ENCODE measurements at places on chromosomes 1 and 21.

- DNase-seq: no peak
Observed at GRCh38 chr21:41086569-41086968, 81.4 kb upstream of the BACE2 start.

- no peak for DNase-seq
Observed at GRCh38 chr21:14072761-14073535, 137.8 kb downstream of the LIPI start.

GRCh38 chr21:45392573-45392971, 12.4 kb upstream of the COL18A1 start:
- DNase-seq: no peak

- no peak for DNase-seq
Observed at GRCh38 chr21:32237021-32237420, 41.8 kb downstream of the MIS18A start.

DNA sequence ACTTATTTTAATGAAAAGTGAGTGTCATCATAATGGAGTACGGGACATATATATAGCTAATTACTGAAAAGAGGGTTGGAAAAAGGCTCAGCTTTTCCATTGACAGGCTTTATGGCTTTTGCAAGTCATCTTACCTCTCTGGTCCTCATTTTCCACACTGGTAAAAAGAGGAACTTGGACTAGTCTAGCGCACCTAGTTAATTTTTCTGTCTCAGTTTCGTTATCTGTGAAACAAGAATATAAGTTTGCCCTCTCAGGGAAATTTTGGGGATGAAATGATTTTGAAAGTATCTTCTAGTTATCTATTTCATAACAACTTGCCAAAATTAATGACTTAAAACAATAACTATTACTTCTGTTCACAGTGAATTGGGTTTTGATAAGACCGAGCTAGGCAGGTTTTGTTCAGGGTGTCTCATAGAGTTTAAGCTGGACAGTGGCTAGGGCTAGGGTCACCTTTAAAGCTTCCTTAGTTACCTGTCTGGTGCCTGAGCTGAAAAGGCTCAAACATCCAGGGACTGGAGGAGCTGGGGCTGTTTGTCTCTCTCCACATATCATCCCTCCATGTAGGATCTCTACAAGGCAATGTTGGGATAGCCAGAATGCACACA, 91.7 kb downstream of the TYW3 start:
- no peak for DNase-seq

DNA sequence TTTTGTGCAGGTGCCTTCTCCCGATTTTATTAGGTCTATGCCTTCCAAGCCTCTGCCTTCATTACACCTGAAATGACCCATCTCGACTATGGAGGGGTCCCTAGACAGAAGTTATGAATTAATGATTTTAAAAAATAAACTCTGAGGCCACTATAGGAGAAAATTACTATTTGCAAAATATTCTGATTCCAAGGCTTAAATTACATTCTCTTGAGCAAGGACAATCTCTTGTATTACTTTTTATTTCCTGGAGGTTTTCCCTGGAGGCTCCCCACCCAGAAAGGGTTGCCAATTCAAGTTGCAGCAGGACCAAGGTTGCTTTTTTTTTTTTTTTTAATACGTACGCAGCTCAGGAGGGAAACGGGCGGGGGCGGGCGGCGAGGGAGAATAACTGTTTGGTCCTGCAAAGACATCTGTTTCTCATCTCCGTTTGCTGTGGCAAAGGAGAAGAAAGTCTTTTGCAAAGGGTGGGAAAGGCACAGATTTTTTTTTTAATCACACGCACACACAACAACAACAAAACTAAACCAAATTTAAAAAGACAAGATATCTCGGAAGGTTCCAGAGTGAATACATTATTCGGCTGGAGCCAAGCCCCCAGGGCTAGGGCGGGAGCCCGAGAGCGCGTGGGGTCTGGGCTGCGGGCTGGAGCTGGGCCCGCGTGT, 618 bp upstream of the SERTAD4 start:
- DNase-seq: no peak

DNA sequence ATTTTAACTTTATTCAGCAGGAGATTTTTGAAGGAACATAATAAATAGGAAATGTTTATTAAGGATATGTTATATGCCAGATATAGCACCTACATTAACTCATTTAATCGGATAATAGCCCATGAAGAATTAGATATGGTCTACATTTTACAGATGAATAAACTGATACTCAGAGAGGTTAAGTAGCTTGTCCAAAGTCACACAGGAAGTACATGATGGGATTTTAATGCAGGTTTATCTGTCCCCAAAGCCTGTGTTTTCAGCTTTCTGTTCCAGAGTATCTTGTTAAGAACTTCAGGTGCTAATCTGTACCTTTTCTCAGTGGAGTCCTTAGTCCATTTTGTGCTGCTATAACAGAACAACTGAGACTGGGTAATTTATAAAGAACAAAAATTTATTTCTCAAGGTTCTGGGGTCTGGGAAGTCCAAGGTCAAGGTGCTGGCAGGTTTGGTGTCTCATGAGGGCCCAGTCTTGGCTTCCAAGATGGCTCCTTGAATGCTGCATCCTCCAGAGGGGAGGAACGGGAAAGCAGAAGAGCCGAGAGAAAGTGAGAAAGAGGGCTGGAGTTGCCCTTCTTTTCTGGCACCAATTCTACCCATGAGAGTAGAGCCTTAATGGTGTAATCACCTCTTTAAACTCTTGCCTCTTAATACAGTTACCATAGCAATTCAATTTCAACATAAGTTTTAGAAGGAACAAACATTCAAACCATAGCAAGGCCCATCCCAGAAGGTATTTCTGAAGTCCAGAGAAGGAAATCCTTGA, 17.3 kb downstream of the C1orf21 start:
- no peak for DNase-seq

DNA sequence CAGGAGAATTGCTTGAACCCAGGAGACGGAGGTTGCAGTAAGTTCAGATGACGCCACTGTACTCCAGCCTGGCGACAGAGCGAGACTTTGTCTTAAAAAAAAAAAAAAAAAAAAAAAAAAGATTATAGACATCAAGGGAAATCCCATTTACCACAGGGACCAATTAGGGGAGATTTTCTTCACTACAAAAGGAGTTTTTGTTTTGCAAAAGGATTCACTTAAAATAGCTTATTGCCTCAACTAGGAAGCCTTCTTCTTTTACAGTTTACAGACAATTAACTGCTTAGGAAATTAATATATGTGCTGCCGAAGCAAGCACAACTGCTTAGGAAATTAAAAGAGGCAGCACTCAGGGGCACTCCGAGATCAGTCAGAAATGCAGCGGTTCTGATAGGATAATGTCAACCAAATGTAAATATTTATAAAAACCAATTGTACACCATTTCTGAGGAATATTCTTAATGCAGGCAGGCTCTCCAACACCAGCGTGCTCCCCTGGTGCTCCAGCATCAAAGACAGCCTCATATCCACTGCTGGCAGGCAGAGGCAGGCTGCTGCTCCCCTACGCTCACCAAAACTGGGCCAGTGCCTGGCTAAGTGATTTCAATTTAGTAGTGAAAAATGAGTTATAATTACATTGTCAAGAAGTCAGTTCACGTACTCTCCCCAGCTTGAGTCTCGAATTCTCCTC, 107.9 kb upstream of the RAB4A start:
- no peak for DNase-seq

- no peak for DNase-seq
Observed at GRCh38 chr21:39088831-39089380, 94.3 kb downstream of the PSMG1 start.

DNA sequence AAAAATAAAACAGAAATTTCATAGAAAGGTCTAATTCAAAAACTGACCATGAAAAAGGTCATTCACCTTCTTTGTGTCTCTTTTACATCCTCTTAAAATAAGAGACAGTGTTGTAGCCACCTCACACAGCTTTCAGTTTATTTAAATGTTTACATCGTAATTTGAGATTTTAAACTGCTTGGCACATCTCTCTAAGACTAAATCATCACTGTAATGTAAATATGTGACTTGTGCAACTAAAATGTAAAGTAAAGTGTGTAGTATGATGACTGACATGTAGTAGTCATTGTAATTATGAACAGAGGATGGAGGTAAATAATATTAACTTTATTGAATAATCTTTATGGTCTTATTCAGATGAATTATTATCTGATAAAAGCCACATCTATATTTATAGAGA, 283.9 kb downstream of the KCNT2 start:
- DNase-seq: no peak

DNA sequence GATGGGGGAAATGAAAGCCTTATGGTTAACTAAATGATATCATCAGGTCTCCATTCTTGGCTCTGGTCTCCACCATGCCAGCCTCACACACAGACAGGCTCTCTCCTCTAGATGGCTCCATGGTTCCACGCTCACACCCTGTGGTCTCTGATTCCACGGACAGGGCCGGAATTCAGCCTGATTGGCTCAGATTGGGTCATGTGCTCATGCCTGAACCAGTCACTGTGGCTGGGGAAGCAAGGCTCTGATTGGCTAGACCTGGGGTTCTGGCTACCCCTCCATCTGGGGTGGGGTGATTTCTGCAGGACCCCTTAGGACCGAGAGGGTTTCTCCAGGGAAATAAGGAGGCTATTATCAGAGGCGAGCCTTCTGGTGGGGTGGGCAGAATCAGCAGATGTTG, 277.0 kb downstream of the PTPRU start:
- no peak for DNase-seq

DNA sequence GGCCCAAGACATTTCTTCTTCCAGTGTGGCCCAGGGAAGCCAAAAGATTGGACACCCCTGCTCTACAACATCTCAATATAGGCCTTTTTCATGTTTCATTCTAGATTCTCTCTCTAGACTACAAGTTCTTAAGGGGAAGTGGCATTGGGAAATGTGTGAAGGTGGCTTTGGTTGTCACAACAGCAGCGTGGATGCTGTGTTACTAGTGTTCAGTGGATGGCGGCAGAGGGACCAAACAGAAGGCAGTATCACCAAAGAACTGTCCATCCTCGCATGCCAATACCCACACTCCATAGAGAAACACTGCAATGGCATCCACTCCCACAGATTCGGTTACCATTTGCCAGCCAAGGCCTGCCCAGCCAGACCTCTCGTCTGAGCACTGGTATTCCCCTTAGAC, 24.3 kb upstream of the IFNAR2 start:
- no peak for DNase-seq

GRCh38 chr1:65278376-65279069, 30.8 kb upstream of the DNAJC6 start:
- DNase-seq: no peak

DNA sequence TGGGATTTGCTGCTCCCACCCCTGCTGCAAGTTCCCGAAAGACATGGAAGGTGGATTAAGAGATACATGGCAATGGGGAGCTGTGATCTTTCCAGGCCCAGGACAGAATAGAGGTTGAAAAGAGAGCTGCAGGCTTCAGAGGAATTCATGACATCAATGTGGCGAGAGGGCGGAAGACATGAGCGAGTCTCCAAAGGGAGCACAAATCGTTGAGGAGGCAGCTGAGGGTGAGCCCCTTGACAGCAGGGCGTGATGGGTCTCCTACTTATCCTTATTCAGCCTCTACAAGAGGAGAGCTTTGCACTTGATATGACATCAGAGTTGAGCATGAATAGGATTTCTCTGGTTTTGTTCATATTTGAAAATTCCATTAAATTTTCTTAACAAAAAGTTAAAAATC, 45.5 kb upstream of the TACSTD2 start:
- DNase-seq: no peak

DNA sequence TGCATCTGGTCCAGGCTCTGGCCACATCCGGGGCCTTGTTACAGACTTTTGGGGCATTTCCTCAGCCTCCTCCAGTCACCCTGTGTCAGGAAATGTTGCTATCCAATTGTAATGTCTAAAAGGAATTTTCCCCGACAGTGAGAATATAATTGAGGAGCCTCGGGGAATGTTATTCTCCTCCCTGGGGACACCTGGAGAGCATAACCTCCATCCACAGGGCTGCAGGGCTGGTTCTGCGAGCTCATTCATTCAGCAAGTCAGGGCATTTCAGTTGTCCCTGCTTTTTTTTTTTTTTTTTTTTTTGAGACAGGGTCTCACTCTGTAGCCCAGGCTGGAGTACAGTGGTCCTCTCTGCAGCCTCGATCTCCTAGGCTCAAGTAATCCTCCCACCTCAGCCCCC, 72.6 kb downstream of the MDM4 start:
- no peak for DNase-seq

DNA sequence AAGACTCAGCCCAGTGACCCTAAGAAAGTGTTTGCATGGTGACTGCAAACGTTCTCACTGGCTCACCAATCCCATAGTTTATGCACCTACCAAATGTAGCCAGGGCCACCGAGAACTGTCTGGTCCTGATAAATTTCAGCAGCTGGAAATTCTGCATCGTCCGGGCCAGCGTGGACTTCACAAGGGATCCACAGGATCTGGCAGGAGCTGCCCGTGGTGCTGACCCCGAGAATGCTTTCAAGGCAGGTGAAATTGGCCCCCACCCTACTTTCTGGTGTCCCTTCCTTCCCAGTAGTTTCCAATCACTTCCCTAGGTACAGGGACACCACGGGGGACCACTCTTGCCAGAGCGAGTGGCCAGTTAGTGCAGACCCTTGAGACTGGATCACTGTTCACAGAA, 26.2 kb downstream of the UBASH3A start:
- DNase-seq: no peak
